ENCODE measurements at places on chromosomes 13 and 19.

DNA sequence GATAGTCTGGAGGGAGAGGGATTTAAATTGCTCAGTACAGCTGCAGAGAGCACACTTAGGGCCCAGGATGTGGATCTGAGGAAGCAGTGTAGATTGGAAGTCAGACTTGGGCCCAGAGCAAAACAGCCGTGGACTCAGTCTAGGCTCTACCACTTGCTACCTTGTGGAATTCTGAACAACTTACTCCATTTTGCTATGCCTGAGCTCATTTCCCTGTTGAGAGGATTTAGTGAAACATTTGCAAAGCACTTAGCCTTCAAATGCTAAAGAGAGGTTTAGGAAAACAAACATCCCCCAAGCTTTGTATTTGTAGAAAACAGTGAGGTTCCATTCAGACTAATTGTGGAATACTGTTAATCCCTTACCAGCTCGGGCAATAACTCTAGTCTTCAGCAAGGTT is 453.4 kb upstream of the ZNF507 start:
- no peak for DNase-seq

- DNase-seq: no peak
Observed at GRCh38 chr19:8107301-8107903, 42.0 kb downstream of the FBN3 start.

GRCh38 chr13:50917572-50917971 is 8.0 kb downstream of the RNASEH2B start:
- no peak for DNase-seq

GRCh38 chr19:11355160-11356073 is at the start of gene PLPPR2:
PLPPR2 (plus strand) TSS chr19:11355432; CDS start chr19:11357674, 2,242 bp downstream.
- DNase-seq: peak; percentile 39

DNA sequence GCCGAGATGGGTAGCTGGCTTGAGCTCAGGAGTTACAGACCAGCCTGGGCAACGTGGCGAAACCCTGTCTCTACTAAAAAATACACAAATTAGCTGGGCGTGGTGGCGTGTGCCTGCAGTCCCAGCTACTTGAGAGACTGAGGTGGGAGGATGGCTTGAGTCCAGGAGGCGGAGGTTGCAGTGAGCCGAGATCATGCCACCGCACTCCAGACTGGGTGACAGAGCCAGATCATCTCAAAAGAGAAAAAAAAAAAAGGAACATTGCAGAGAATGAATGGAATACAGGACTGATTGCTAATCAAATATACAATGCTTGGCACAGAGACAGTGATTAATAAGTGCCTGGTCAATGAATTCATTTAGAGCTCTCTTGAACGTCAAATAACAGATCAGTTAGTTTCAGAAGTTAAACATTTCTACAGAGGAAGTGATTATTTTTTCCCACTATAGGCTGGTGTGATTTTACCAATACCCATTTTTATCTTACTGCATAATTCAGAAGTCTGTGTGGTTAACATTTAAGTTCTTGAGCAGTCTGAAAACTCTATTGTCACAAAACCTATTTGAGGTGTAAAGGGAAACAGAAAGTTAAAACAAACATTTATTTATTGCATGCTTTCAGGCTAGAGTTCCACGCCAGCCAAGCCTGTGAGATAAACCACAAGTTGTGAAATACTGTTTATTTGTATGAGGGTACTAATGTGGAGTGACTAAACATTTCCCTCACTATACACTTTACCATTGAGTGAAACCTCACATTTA is 7.7 kb upstream of the TBC1D4 start:
- no peak for DNase-seq

DNA sequence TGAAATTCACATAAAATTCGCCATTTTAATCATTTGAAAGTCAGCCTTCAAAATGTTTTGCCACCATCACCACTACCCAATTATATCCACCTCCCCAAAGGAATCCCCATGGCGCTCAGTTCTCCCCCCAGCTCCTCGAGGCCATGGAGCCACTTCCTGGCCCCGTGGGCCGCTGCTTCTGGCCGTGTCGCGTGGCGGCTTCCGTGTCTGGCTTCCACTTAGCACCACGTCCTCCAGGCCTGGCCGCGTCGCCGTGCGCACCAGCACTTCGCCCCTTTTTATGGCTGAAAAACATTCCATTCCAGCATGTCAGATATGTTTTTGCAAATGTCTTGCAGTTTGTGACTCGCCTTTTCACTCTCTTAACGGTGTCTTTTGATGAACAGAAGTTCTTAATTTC is 46.7 kb upstream of the DCUN1D2 start:
- no peak for DNase-seq

- no peak for DNase-seq
Observed at GRCh38 chr13:99287551-99287950, 19.6 kb downstream of the GPR183 start.

DNA sequence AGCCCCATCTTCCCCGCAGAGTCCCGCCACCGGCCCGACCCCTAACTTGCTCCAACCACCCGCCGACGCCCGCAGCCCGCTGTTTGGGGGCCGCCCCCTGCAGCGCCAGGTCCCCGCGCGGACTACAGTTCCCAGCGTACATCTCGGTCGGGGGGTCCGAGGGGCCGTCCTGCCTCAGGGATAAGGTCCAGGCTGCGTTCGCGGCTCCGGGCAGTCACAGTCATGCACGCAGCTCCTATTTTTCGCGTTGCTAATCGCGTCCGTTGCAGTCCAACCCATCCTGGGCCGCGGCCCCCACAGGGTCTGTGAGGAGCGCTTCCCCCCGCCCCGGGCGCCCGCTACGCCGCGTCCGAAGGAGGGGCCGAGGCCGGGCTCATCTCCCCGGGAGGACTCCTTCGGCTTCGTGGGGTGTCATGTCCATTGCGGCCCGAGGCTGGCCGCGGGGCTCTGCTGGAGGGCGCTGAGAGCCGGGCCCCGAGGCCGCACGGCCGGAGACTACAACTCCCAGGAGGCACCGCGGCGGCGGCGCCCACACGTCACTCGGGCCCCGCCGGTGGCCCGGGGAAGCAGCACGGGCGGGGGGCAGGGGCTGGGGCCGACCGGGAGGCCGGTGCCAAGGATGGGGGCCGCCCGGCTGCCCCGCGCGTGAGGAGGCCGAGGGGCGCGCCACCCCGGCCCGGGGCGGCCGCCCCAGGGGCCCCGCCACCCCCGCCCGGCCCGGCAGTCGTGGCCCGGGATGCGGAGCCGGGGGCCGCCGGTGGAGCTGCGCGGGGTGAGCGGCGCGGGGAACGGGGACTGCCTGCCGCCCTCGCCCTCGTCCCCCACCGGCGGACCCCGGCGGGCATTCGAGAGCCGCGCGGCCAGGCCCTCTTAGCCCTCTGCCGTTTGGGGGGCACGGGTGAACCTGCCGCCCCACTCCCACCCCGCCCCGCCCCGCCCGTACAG is at the start of gene MAP3K10:
Gene MAP3K10, plus strand, starts transcription at position 536 of the 945 bp plus-strand sequence. CDS start 606 bp downstream, outside the sequence.
- DNase-seq: peak; percentile 31

GRCh38 chr19:16225279-16226183 is 27.8 kb downstream of the AP1M1 start:
- no peak for DNase-seq

DNA sequence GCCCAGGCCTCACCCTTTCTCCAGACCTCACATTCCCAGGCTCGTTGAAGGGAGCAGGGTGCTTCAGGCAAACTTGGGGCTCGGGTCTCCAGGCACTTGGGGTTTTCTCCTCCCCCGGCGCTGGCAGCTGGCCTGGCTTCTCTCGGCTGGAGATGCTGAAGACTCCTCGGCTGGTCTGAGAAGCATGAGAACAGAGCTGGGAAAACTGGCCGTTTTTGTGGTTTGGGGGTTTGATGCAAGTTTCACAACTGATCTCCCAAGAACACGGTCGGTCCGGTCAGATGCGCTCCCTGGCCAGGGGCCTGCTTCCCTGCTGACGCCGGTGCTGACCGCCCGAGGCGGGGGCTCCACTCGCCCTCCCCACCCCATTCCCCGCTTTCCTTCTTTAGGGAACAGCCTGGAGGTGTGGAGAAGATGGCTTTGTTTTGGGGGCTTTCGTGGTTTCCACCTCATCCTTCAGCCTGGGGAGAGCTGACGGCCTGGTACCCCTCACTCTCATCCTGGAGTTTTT is 35.3 kb downstream of the CEBPA start:
- DNase-seq: no peak

GRCh38 chr13:43088093-43088511 is 64.7 kb downstream of the DNAJC15 start:
- DNase-seq: no peak

DNA sequence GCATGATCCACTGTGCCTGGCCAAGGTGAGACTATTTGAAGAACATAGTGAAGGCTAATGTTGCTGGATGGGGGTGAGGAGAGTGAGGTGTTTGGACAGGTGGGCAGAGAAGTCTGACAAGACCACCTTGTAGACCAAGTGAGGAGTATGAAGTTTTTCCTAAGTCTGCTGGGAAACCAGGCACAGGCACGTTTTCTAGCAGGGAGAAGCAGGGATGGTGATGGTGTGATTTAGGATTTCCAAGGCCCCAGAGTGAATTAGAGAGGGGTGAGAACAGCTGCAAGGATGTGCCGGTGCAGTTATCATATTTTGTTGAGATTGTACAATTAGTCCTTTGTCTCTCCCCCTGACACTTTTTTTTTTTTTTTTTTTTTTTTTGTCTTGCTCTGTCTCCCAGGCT is 5.6 kb upstream of the PKN1 start:
- DNase-seq: no peak

DNA sequence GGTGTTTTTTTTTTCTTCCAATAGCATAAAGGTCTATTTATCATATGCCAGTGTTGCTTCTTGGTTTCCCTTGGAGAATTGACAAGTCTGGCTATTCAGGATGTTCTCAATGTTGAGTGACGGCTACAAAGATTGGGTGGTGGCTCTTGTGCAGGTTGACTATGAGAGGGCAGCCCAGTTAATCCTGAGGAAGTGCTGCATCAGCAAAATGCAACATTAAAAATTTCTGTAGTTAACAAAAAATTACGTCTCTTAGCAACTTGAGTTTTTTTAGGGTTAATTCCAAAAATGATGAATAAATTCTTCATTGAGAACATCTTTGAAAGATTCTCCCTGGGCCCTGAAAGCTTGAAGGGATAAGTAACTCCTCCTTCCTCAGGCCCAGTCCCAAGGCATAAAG is 147.1 kb downstream of the B3GLCT start:
- no peak for DNase-seq
